ENCODE measurements at places on chromosomes 1 and 21. TPM values are rescaled to one million over a fixed set of nuclear protein-coding genes. Genes with fewer than 3 reads are reported as not detected.

The RGS5 gene
- 3.7 TPM for total RNA-seq

The PTGER3 gene
- not detected for total RNA-seq

The S100A3 gene
- total RNA-seq, result not detected

The TNNI3K gene
- total RNA-seq, result not detected

The PYHIN1 gene
- total RNA-seq, result 12.2 TPM

The SMIM11 gene
- 14.5 TPM for total RNA-seq

The WNT9A gene
- total RNA-seq, result 0.12 TPM

The TBX15 gene
- not detected for total RNA-seq

The NEK2 gene
- total RNA-seq, result 42.4 TPM

The S100A8 gene
- not detected for total RNA-seq

The UHMK1 gene
- total RNA-seq, result 51.0 TPM

The C8B gene
- not detected for total RNA-seq

The MAN1C1 gene
- 4.6 TPM for total RNA-seq

The CLCA1 gene
- total RNA-seq, result not detected

The PGBD5 gene
- not detected for total RNA-seq

The FMO1 gene
- not detected for total RNA-seq

The LIN28A gene
- total RNA-seq, result not detected

The RNU1-1 gene
- 1,390 TPM for total RNA-seq

The MAEL gene
- not detected for total RNA-seq

The TMEM183A gene
- 68.1 TPM for total RNA-seq
